ENCODE measurements at places on chromosomes 7 and 10.
A peak's percentile ranks its signal among the peaks of the same experiment; 100 is the strongest.

DNA sequence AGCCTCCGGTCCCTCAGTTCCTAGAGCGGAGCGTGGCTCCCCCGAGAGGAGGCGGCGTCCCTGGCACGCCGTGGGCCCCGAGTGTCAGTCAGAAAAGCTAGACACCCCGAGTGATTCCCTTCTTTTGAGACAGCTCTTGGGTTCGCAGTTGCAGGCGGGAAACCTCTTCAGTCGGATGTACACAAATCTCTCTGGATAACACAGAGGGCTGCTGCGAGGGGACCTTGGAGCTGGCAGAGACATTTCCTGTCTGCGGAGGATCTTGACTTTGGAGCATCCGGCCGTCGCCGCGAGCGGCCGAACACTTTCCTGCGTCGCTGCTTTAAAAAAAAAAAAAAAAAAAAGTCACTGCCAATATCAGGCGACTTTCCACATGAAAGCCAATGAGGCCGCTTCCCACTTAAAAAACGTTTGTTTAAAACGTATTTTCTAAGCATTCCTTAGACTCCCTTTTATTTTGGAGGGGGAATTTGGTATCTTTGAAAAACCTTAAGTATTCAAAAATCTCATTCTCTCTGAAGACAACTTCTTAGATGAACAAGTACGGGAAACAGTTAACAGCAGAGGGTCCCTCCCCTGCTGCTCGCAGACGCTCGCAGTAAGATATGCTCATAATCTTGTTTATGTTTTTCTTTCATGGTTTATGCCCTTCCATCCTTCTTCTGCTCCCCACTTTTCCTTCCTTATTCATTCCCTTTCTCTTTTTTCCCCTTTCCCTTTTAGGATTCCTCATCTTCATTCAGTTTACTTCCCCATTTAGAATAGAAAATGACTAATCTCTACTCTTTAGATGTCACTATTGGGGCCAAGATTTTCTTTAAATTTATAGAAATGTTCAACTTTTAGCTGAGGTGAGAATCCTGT, 10.0 kb downstream of the HHEX start:
- DNase-seq = no peak

GRCh38 chr7:134855442-134855841, 76.0 kb downstream of the CALD1 start:
- DNase-seq = no peak

- no peak for DNase-seq
Measured at GRCh38 chr7:124426621-124427020, 339.0 kb downstream of the GPR37 start.

DNA sequence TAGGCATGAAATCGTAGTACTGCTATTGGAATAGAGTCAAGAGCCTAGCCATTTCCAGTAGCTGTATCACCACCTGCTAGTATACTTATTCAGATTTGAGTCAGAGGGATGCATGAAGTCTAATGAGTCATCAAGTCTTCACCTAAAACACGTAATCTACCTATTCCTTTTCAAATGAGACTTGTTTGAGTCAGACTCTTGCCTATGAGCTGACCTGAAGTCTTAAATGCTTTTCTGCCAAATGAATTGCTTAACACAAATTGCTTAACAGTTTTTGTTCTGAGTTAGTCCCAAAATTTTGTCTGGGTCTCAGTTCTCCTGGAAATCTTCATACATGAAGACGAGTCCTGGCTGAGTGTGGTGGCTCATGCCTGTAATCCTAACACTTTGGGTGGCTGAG, 165.2 kb downstream of the GNAT3 start:
- DNase-seq = no peak

DNA sequence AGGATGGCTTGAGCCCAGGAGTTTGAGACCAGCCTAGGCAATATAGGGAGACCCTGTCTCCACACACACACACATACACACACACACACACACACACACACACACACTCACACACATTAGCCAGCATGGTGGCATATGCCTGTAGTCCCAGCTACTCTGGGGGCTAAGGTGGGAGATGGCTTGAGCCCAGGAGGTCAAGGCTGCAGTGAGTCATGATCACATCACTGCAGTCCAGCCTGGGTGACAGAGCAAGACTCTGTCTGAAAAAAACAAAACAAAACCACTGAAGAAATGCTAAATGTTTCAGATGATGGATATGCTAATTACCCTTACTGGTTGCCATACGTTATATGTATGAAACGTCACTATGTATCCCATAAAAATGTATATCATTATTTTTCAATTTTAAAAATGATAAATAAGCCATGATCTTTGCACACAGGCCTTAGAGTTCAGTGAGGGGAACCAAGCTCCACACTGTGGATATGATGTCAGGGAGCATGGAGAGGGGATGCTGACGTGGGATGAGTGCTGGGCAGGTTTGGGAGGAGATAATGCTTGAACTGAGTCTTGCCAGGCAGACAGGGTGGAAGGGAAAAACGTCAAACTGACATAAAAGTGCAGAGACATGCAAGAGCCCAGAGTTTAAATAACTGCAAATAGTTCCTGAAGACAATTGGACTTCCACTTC, 45.9 kb upstream of the ARHGAP12 start:
- no peak for DNase-seq

DNA sequence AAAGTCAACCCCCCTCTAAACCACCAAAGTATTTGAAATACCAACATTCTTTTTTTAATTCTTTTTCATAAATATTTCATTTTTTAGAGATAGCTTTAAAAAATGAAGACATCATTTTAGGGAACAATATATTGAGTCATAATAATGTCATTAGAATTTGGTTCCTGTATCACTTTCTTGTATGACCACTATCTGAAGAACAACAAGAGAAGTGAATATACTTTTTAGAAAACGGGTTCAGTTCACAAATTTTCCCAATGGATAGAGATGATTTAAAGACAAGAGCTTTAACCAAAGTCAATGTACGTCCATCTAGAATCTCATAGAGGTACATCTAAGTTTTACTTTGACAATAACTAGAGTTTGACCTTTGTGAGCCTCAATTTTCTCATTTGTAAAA, 48.2 kb downstream of the CUBN start:
- DNase-seq = no peak

DNA sequence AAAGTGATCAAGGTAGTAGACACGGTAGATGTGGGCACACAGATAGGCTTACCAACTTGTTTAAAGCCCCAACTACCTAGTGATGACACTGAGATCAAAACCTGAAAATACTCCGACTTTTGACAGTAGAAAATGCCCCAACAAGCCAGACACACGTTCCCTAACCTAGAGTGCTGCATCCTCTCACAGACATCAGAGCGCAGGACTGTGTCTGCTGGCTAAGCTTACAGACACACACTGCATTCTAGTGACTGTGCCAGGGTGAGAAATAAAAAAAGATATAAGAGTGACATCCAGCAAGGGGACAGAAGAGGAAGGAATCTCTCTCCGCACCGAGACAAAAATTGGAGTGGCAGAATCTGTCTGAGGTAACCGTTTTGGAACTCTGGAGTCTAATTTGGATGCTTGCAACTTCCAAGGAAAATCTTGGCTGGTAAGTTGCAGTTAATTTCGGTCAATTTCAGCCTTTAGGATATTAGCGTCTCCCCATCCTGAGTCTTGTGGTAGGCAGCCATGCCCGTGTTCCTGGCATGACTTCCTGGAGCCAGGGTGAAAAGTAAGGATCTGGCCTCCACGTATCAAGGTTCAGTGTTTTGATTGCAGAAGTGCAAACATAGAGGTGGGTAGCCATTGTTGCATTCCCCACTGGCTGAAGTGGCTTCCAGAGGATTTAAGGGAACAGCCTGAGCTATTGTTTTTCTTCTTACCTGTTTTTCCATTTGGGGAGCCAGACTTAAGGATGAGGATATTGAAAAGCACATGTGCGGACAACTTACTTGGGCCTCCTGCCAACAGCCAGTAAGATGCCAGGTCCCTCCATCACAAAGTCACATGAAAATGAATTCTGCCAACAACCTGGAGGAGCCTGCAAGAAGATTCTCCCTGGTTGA, 124.1 kb downstream of the SMURF1 start:
- no peak for DNase-seq

DNA sequence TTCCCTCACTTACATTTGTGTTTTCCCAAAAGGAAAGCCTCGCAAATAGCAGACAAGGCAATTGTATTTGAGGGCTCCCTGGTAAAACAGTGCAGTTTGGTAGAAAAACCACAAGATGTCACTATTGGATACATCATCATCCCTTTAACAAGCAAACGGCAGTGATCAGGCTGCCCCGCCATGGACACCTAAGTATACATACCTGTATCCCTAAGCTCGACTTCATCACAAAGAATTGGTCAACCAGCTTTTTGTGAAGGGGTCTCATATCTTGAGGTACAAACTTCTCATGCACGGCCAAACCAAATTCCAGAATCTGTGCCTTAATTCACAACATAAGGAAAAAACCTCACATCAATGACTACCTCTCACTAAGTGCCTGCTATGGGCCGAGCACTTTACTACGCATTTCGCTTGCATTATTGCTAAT, 179.5 kb upstream of the IMMP2L start:
- peak; percentile 17 for DNase-seq

DNA sequence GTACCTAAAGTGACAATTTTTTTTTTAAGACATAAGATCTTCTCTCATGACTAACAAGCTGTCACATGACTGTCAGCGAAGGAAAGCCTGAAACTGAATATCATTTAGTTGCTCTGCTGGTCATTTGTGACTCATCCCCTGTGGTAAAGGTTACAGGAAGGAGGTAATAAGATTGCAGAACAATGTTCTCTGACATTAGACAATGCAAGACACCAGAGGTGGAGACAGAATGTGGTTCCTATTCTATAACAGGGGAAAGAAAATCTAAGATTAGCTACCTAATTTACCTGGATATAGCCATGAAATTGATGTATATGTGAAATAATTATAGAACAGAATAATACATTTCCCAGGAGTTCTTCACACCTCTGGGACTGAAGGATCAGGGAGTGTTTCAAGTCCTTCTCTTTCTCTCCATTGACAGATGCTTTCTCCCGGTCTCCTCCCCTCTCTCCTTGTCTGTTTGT, 47.7 kb downstream of the LRGUK start:
- DNase-seq = no peak

DNA sequence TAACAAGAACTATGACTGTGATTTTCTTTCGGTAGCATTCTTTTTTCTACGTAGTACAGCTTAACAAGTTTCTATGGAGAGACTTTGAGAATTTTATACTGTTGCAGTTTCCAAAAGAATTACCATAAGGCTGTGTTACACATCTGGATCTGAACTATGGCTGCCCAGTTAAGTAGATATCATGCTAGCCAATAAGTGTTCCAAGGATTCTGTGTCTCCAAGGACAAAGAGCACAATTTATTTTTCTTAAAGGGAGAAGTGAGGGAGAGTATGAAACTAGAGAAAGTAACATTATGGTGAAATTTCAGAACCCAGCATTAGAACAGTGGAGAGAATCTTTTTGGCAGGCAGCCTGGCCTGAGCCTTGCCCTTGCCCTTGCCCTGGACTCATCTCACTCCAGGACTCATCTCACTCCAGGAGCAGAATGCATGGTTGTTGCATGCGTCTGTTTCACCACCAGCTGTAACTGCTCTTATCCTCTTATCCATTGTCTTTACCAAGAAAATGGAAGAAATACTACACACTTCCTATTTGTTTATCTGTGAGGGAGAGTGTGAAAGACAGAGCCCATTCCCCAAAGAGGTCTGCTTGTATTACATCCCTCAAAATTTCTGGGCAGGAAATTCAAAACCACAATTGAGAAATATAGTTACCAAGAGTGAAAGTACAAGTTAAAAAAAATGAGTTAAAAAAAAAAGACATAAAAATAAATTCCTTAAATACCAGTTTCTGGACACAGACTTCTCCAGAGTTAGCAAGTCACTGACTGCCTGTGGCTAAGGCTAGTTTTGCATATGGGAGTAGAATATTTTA, 1067.5 kb downstream of the NRG3 start:
- no peak for DNase-seq

DNA sequence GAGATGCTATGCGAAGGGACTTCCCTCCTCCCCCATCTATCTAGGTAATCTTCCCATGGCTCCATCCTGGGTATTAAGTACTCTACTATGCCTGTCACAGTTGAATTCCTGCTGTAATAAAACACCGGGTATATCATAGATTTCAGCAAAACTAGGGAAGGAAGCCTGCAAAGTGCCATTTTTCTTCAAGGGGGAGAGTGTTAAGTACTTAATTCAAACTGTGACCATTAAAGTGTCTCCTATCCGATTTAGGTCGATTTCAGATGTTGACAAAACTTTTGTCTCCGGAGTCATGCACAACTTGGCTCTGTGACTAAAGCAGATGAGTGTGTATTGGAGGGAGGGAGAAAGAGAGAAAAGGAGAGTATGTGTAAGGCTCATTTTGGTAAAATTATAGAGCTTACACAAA, 4.6 kb downstream of the HOXA4 start:
- DNase-seq = no peak

DNA sequence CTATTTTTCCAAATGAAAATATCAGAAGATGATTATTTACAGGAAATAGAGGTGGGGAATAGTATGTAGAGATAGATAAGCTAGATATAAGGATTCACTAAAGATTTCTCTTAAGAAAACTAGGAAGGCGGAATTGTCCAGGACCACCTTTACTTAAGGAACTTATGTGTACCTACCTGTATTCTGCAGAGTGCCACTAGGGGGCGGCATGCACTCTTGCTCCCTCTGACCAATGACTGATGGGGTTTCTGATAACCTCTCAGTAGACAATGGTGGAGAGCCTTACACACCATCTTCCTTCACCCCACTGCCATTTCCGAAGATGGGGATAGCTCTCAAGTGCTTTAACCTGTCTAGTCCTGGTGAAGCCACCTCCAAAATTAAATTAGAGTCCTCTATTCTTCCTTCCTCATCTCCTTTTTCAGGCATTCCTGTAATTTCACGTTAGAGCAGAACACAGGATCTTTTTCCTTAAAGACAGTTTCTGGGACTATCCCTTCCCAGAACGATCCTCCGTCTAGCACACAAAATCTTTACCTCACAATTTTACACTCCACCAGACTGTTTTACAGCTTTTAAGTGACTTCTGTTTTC, 453.1 kb downstream of the SORCS1 start:
- no peak for DNase-seq

- no peak for DNase-seq
Measured at GRCh38 chr7:131640686-131641085, 84.3 kb upstream of the PODXL start.

DNA sequence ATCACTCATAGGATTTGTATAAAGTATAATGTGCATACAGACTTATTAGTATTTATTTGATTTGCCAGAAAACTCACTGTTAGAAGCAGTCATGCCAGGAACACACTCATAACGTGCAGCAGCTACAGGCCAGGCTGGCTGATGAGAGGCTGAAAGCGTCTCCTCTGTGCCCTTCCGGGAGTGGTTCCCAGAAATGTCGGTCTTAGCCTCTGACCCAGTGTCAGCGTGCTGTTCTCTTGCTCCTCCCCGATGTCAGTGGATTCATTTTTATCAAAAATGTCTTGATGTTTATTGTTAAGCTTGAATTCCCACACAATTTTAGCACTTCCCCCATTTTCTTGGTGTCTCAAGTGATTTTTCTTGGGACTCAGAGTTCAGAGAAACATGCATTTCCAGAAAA, 33.3 kb upstream of the GARS1 start:
- DNase-seq = no peak

All from progenitor cell of endocrine pancreas (in vitro differentiated cells).